ENCODE measurements at places on chromosomes 3 and 15. TPM values are rescaled to one million over a fixed set of nuclear protein-coding genes. Genes with fewer than 3 reads are reported as not detected.

GRCh38 chr3:11900824-11901223 is 54.1 kb upstream of the TAMM41 start:
- no peak for DNase-seq

DNA sequence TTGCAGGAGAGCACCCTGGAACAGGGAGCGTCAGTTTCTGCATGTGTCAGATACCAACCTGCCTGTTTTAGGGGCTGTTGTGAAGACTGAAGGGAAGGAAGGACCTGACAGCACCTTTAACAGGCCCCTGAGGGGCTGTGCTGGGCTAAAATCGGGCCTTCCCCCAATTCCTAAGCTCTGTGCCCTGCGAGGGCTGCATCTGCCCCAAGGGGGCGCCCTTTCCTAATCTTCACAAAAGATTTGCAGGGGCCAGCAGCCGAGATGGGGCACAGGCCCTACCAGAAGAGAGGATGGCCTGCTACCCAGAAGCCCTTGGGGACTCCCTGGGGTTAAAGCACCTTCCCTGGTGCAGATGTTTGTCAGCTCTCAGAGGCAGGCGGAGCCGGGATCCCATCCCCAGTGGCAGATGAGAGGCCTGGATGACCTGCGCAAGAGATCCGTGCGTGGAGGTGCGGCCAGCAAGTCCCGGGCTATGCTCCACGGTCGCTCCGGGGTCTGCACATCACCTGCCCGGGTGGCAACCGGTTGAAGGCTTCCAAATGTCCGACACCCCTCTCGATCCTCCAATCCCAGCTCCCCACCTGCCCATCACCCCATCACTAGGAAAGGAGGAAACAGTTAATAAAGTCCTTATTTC is 53.6 kb downstream of the RHCG start:
- peak; percentile 68 for DNase-seq

- no peak for DNase-seq
Measured at GRCh38 chr3:14581334-14582044, 41.3 kb upstream of the GRIP2 start.

DNA sequence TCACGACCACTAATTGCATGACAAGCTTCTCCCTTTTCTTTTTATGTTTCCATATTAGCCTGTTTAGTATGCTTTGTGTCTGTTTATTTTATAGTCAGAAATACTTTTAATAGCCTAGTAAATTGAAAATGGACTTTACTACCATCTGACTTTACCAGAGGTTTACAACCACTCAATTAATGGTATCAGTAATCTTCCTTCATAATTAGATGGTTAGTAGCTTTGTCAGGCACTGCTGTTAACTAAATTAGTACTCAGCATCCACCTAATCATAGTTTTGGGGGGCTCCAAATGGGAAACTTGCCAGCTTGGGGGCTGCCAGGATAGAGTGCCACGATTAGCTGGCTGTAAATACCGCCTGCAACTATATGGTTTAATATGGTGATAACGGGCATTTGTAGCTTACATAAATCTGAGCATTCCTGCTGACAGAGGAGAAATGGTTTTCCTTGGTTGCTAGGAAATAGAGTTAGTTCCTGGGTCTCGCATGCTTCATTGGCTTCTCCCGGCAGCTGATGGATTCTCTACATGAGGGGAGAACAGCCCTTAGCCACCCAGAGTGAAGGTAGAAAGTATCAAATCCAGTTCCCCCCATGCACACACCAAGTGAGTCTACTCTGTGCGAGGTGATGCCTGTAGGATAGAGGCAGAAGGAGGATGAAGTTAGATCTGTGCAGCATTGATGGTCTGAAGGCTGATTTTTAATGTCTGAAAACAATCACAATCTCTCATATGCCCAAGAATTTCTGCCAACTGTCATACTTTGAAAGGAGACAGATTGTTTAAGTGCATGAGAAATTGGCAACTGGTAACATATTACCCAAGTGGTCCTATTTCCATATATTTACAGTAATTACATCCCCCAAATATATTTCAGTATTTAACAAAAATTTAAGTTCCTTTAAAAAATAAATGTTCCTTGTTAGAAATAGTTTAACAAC is 326.6 kb upstream of the PROK2 start:
- DNase-seq: no peak

Gene TMOD2
- 2.1 TPM for polyA plus RNA-seq

Gene SLC12A1
- not detected for polyA plus RNA-seq

Gene KNG1
- 0.04 TPM for polyA plus RNA-seq

GRCh38 chr3:34019158-34019557 is 220.7 kb downstream of the PDCD6IP start:
- DNase-seq: no peak

GRCh38 chr3:101865751-101866509 is 16.6 kb downstream of the NFKBIZ start:
- DNase-seq: peak; percentile 35

DNA sequence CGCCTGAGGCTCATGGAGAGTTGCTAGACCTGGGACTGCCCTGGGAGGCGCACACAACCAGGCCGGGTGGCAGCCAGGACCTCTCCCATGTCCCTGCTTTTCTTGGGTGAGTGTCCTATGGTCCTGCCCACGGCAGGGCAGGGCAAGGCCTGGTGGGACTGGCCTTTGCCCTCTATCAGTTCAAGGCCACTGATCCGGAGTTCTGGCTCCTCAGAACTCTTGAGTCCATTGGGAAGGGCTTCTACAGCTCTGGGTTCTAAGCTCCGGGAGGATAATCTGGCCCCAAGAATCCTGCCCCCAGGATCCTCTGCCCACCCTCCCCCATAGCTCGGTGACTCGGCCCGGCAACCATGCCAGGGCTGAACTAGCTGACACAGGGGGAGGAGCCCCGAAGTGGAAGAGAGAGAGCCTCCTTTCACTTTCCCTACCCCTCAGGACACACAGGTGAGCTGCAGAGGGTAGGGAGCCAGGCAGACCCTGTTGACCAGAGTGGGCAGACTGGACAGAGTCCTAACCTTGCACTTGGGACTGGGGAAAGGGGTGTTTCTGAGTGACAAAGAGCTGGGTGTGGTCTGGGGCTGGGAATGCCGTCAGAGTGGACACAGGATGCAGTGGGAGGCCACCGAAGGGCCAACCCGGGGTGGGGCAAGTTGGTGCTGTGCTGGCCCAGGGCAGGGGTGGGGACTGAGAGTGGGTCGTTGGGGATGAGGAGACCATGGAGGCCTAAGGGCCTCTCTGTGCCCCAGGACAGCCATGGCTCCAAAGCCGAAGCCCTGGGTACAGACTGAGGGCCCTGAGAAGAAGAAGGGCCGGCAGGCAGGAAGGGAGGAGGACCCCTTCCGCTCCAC is 664 bp downstream of the PARP3 start:
- peak; percentile 60 for DNase-seq

DNA sequence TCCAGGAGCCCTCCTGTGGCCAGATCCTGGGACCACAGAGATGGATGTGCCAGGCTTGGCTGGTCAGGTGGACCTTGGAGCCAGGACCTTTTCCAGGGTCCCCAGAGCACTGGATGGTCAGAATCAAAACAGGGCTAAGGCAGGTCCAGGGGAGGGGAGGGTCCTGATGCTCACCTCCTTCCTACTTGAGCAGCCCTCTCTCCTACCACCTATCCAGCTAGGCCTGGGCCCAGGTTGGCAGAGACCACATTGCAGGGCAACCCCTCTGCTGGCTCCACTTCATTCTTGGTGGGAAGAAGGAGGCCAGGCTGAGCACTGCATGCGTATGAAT is 28.5 kb upstream of the SFMBT1 start:
- DNase-seq: no peak

Measured in A549 (cell line).